ENCODE measurements at places on chromosomes 2 and 18.

- no peak for DNase-seq
Observed at GRCh38 chr2:85191157-85191556, 58.0 kb downstream of the TCF7L1 start.

GRCh38 chr18:75854174-75854573 is 426.7 kb upstream of the SMIM21 start:
- no peak for DNase-seq

- DNase-seq = no peak
Observed at GRCh38 chr2:165471349-165471950, 2.0 kb downstream of the CSRNP3 start.

- no peak for DNase-seq
Observed at GRCh38 chr2:218964041-218964771, 4.7 kb downstream of the CDK5R2 start.

DNA sequence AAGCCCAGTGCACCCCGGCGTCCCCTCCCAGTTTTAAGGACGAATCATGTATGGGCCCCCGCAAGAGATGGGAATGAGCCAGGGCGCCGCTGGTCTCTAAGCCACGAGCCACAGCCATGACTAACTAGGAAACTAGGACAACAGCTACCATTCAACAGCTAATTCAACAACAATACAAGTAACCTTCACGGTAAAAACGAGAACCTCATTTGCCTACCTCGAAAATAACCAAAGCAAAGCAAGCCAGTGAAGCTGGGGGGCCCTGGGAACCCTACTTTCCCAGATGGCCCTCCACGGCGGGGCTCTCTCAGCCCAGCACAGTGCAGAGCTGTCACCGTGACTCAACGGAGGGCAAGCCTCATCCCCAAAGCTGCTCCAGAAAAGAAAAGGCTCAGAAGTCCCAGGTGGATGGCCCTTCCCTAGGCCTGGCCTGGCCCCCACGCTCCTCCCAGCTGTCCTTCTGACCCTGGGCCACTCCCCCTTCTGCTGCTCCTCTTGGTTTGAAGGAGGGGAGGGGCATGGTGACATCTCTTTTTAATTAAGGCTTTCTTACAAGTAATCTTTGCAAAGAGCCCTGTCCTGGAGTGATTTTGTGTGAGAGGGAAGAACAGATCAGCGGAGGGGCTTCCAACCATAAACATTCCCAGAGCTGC is 126.3 kb downstream of the HDAC4 start:
- no peak for DNase-seq

Data from CD14-positive monocyte (primary cell).